Purkinje cell (primary cell): ENCODE measurements at places on chromosomes 2 and 18. TPM values are rescaled to one million over a fixed set of nuclear protein-coding genes. Genes with fewer than 3 reads are reported as not detected.

Gene AKAIN1
- polyA plus RNA-seq, result 425 and 444 TPM in 2 replicates

Gene SETBP1
- 3.5 and 6.1 TPM in 2 replicates for polyA plus RNA-seq

Gene PTPN2
- polyA plus RNA-seq, result 419 and 446 TPM in 2 replicates

Gene IL1RN
- polyA plus RNA-seq, result not detected in 2 replicates

Gene GALNT13
- 16.1 and 17.3 TPM in 2 replicates for polyA plus RNA-seq

Gene PKDCC
- polyA plus RNA-seq, result 4.9 TPM in 1 of 2 replicates, not detected in the other

Gene CDKL4
- polyA plus RNA-seq, result 2.8 TPM in 1 of 2 replicates, not detected in the other

Gene DYTN
- polyA plus RNA-seq, result not detected in 2 replicates

Gene ANKRD36
- 15.3 and 19.4 TPM in 2 replicates for polyA plus RNA-seq

Gene RBM43
- polyA plus RNA-seq, result 2.4 and 3.4 TPM in 2 replicates

Gene IL1R2
- 1.6 TPM in 1 of 2 replicates, not detected in the other for polyA plus RNA-seq
